Erythroblast (primary cell): ENCODE measurements at places on chromosomes 11 and 22.
A peak's percentile ranks its signal among the peaks of the same experiment; 100 is the strongest.

DNA sequence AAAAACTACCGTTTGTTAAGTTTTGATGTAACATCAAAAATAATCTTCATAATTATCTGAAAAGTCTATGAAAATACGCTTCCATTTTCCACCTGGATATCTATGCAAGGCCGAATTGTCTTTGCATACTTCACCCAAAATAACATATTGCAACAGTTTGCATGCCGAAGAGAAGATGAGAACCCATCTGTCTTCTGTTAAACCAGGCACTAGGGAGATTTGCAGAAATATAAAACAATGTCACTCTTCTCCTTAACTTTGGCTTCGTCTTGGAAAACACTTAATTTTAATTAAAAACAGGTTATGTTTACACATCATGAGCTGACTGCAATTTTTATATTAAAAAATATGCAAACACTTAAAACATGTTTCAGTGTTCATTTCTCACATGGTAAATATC is 1325.8 kb downstream of the TBC1D22A start:
- no peak for DNase-seq

DNA sequence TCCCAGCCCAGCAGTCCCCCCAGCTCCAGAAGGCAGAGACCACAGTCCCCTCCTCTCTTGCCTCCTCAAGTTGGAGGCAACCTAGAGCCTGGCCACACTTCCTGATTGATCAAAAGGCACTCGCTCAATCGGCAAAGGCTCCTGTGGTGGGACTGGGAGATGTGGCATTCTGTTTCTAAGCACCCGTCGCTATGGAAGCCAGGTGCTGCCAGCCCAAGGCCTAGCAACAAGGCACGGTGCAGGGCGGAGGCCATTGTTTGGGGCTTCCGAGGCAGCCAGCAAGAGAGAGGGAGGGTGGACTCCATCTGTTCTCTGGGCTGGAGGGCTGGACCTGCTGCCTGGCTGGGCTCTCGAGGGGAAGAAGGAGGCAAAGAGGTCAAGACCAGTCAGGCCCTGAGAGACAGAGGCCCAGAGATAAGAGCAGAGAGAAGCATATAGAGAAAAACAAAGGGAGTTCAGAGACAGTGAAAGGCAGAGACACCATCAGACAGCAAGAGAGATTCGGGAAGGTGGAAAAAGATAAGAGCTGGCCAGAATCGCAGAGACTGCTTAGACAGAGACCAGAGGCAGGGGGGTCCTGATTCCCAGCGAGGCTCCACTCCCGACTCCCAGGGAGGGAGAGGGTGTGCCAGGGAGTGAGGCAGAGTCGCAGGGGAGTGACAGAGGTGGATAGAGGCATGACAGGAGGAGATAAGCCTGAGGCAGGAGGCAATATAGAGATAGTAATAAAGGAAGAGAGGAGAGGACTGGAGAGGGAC is 21.2 kb downstream of the PDE2A start:
- DNase-seq = peak; percentile 33

DNA sequence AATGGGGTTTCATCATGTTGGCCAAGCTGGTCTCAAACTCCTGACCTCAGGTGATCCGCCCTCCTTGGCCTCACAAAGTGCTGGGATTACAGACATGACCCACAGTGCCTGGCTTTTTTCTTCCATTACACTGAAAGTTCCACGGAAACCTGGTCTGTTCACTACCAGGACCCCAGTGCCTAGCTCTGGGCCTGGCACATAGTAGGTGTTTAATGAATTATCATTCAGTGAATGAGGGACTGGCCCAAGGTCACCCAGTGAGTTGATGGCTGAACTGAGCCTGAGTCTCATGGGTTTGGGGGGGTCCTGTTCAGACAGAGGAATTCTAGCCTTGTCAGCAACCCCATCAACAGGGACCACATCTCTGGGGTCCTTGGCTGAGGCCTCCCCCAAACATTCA is 3.1 kb downstream of the C11orf86 start:
- DNase-seq = no peak

GRCh38 chr11:118804094-118804493 is 13.1 kb upstream of the DDX6 start:
- no peak for DNase-seq

DNA sequence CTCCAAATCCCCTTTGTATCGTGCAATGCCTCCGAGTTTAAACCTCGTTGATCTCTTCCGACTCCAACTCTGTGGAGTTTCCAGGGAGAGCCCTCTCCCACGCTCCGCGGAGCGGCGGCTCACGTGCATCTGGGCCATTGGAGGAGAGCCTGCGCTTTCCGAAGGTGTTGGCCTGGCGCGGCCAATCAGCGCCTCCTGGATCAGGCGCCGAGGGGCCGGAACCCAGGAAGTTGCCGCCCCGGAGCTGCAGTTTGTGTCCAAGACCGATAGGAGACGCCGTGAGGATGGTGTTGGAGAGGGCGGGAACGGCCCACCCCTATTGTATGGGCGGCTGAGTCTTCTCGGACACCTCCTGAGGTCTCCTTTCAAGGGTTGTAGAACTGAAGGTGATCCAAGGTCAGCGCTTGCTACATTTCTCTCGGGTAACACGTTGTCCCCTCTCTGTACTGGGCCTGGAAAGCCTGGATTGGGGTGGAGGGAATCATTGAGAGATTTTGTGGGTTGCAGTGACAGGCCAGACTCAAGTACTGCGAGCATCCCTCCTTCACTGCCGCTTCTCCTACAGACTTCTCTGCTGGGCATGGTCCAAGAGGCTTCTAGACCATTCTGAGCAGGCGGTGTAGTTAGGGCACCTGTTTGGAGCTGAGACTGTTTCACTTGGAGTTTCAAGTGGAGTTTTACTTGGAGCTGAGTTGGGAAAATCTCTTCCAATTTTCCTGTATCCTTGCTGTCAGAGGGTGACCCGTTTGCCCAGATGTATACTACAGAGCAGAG is 1.7 kb downstream of the ADAMTS15 start:
- peak; percentile 19 for DNase-seq

- DNase-seq = no peak
These were observed 2.7 kb upstream of the RTN4RL2 start for GRCh38 chr11:57457643-57458023.

DNA sequence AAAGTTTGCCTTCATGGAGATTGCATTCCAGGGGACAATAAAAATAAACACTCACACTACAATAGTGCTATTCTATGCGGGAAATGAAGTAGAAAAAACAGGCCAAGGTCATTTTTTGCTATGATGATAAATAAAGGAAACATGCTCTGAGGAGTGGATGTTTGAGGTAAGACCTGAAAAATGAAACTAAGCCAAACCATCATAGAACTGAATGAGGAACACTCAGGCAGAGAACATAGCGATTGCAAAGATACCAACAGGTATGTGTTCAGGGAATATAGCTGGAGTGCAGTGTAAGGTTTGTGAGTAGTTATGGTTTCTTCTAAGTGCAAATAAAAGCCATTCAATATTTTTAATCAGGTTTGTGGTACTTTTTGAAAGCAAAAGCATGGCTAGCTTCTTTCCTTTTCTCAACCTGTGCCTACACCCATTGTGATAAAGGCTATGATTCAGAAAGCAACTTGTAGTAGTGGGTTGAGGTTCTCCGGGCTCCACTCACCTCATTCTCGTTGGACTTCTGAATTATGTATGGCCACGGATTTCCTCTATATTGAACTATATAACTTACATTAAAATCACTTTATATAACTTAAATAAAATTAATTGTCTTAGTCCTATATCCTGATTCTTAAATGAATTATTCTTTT is 278.2 kb upstream of the CHORDC1 start:
- DNase-seq = no peak

DNA sequence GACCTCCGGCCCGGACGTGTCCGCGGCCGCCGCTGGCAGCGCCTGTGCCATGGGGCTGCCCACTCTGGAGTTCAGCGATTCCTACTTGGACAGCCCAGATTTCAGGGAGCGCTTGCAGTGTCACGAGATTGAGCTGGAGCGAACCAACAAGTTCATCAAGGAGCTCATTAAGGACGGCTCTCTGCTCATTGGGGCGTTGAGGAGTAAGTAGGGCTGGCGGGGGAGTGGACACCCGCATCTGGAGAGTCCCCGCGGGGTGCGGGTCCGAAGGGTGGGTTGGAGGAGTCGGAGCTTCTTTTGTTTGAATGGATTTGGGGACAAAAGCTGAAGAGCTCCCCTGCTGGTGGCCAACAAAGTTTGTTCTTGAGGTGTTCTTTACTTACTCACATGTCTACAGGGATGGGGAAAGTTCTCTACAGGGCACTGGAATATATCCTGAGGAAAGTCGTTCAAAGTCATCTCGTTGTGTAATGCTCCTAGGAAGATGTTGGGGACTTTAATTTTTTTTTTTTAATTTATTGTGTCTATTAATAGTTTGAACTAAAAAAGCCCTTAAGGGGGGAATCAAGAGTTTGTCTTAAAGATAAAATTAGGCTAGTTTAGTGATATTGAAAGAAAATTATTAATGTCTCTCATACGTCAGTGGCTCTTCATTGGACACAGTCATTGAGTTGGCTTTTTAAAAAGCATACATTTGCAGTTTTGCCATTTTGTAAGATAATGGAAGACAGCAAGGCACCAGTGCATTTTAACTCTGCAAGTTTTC is 725 bp downstream of the ARHGAP42 start:
- DNase-seq = peak; percentile 55

DNA sequence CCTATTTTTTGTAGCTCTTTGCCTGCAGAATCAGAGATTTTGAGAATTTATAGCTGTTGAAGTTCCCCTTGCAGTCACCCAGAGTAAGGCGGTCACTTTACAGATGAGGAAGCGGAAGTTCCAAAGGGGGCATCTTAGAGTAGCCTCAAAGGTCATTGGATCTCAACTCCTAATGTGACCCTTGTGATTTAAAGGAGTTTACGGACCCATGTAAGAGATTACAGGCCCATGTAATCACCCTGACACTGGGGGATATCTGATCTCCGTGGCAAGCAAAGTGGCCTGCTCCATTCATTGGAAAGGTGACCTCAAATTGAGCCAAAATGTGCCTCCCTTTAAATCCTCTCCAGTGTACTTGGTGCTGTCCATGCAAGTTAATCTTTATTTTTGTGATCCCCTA is 15.7 kb downstream of the P2RX3 start:
- peak; percentile 31 for DNase-seq

DNA sequence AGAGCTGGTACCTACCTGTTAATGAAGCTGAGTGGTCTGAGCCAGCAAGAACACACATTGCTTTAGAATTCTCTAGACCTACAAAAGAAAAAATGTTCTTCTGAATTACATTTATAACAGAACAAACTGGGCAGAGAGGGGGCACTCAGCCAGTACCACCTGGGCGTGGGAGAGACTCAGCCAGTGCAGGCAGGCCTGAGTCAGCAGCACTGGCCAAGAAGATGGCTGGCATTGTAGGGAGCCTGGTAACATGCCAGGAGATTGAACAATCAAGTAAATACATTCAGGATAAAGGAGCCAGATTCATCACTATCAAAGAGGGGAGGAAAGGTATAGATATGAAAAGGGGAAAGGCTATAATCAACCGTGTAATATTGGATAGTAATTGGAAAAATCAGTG is 19.9 kb downstream of the SERGEF start:
- DNase-seq = no peak

DNA sequence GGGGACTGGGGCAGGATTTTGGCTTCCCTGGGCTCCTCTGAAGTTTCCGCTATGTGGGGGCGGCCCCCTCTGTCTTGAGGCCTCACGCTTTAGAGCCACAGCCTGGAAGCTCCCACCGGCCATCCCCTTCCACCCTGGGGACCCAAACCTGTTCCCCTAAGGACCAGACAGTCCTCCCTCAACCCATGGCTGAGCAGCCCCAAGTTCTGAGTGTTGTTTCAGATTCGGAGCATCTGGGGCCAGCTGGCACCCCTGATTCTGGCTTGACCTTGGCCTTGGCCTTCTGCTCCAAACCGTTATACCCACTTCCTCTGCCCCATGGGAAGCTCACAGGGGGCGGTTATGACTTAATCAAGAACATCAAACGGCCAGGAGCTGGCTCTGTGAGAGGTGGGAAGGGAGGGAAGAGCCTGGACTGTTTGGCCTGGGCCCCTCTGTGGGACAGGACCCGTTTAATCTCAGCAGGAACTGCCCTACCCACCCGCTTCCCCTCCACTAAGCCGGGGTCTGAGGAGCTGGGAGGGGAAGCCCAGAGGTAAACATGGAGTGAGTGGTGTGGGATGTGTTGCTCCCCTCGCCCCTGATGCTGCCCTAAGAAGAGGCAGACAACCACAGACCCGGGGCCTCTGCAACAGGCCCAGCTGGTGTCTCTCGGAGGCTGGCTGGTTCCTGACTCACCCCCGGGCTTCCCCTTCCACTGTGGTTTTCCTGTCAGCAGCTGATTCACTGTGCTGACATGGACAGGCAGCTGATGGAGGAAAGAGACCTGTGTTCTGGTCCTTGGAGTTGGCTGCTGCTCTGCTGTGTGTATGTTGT is 3.4 kb downstream of the CD82 start:
- DNase-seq = no peak

- no peak for DNase-seq
These were observed 6.9 kb upstream of the TBC1D22A start for GRCh38 chr22:46755525-46755924.

DNA sequence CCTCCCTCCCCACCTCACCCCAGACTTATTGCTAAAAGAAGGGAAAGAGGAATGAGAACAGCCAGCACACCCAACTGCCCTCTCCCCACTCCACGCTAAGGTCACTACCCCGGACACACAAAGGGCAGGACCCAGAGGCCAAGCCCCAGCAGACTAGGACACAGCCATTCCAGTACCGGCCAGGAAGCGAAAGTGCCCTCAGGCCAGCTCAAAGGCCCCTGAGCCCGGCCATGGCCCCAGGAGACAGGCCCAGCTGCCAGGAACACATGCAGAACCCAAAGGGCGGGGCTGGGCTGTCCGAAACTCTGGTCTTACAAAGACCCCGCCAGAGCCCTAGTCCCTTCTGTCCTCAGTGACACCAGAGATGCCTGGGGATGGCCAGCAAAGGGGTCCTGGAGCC is 5.5 kb downstream of the RCOR2 start:
- DNase-seq = no peak

- DNase-seq = no peak
These were observed 425.9 kb downstream of the TMEM135 start for GRCh38 chr11:87463486-87464102.

- no peak for DNase-seq
These were observed 27.1 kb downstream of the KCNQ1OT1 start for GRCh38 chr11:2672553-2673249.

DNA sequence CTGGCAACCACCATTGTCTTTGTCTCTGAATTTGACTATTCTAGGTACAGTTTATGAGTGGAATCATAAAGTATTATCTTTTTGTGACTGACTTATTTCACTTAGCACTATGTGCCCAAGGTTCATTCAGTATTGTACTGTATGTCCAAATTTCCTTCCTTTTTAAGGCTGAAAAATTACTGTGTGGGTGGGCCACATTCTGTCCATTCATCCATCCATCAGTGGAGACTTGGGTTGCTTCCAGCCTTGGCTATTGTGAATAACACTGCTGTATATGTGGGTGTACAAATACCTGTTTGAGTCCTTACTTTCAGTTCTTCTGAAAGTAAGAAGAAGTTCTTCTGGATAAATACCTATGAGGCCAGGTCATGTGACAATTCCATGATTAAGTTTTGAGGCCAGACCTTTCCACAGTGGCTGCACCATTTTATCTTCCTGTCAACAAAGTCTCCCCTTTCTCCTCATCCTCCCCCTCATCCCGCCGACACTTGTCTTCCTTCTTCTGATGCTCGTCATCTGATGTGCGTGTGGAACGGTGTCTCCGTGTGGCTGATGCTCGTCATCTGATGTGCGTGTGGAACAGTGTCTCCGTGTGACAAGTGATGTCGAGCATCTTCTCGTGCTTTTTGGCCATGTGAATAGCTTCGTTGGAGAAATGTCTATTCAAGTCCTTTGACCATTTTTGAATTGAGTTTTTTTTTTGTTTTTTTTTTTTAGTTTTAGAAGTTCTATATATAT is 49.5 kb downstream of the SBF1 start:
- DNase-seq = no peak
